Right lobe of liver (tissue), 6 donors: ENCODE measurements at places on chromosomes 2 and 18. TPM values are rescaled to one million over a fixed set of nuclear protein-coding genes. Genes with fewer than 3 reads are reported as not detected.

DNA sequence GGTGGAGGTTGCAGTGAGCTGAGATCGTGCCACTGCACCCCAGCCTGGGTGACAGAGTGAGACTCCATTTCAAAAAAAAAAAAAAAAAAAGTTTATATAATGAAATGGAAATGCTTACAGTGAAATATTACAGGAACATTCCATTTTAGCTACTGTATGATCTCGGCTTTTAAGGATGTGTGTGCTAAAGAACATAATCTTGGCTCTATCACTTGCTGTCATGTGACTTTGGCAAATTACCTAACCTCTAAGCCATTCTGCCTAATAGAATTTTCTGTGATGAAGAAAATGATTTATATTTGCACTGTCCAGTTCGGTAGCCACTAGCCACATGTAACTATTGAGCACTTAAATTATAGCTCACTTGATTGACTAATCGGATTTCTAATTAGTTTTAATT is 36.3 kb downstream of the SMAD4 start:
- no peak for DNase-seq

DNA sequence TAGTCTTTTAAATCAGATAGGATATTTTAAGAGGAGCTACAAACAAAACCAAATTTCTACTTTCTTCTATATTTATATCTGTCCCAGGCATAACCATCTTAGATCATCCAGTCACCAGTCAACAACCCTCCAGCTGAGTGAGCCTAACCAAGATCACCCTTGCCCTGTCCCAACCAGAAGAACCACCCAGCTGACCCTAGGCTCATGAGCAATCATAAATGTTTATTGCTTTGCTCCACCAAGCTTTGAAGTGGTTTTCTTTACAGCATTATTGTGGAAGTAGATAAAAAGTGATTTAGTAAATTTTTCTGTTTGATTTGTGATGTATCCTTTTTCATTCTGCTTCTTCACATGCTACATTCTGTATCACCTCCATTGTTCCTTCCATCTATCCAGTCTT is 167.2 kb upstream of the PIEZO2 start:
- no peak for DNase-seq

DNA sequence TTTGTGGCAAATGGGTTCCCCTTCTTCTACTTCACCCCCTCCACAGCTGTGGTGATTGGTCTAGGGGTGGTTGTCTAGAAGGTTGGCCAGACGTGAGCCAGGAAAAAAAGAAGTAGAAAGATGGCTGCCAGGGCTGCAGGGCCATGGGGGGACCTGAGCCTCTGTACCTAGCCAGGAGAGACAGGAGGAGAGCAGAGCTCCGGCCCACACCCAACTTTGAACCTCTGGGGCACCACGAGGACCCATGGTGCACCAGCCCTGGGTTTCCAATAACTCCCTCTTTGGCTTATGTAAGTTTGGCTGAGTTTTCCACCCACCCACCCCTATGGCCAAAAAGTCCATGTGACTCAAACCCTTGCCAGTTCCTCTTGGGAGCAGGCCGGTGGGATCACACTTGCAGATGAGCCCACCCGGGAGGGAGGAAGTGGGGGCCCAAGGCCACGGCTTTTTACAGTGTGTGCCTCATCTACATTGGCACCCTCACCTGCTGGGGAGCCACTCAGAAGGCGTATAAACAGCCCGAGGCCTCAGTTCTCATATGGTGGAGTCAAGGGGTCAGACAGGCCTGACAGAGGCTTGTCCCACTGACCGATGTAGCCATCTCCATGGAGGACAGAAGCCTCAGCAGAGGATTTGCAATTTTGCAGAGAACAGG is 293.1 kb upstream of the HDAC4 start:
- peak; percentile 31 for DNase-seq

DNA sequence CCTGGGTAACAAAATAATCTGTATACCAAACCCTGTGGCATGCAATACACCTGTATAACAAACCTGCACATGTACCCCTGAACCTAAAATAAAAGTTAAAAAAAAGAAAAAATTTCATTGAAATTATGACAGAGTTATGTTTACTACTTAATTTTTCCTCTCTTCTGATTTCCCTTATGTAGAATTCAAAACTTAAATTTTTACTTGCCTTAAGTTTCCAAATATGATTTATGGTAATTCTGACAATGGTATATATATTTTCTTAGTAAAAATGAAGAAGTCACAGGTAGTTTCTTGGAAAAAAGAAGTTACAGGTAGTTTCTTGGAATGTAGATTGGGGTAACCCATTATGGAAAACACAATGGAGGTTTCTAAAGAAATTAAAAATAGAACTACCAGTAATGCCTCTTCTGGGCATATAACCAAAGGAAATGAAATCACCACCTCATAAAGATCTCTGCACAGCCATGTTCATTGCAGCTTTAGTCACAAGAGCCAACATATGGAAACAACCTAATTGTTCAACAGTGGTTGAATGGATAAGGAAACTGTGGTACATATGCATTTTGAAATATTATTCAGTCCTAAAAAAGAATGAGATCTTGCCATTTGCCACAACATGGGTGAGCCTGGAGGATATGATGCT is 164.9 kb downstream of the BABAM2 start:
- DNase-seq = no peak

Gene HJURP
- 0.27 TPM for total RNA-seq

Gene KLHL41
- 0.22 TPM for total RNA-seq

Gene CELF4
- not detected for total RNA-seq
